KBM-7 (cell line): ENCODE measurements at places on chromosomes 4 and X.
A peak's percentile ranks its signal among the peaks of the same experiment; 100 is the strongest.

DNA sequence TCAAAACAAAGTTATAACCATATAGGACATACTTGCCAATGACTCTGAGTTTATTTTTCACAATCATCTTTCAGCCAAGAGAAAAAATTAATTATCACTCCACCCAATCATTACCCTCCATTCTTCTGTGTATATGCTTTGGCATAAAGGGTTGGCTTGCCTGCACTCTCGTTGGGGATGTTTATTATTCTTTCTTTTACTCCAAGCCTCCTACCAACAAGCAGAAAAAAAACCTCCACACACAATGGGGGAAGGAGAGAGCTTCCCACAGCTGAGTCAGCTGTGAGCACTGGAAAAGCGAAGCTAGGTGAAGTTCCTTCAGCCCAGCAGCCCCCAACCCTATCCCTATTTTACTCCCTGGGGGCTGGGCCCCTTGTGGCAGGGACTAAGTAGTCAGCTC is 1.5 kb downstream of the OPHN1 start:
- no peak for DNase-seq

DNA sequence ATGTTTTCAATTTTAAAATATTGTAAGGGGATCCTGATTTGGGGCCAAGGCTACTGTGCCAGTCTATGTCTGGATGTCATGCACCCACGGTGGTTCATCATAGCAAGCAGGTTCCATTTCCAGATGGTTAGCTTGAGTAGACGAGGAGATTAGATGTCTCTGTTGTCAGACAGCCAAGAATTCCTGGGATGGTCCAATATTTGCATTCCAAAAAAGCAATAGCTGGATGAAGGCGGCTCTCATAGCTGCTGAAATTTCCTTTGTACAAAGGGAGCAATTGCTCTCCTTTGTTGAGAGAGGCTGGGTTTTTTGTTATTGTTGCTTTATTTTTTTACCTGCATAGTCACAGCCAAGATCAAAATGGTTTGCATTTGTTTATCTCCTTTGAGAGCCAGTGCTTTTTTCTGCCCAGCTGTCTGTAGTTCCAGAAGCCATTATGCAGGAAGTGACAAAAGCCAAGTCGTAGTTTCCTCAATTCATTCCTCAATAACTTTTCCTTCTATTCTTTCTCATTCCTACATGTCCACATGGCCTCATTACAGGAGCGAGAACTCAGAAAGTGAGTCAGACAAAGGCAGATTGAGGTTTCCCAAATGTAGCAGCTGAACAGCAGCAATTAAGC is 107.9 kb downstream of the MMRN1 start:
- DNase-seq: no peak

DNA sequence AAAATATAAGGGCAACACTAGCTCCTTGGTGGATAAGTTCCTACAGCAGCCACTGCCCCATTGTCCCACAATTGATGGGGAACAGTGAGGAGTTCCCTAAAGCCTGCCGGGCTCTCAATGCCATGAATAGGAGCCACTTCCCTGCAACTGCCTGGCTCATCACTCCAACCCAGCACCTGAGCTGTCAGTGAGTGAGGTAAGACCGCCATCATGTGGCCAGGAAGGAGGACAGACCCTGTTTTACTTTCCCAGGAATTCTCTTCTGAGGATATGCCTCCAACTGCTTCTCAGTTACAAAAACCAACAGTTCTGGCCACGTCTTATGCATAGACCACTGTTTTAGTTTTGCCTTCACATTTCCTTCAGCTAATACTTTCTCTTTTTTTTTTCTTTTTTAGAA is 45.5 kb downstream of the SRPX start:
- DNase-seq: peak; percentile 49

DNA sequence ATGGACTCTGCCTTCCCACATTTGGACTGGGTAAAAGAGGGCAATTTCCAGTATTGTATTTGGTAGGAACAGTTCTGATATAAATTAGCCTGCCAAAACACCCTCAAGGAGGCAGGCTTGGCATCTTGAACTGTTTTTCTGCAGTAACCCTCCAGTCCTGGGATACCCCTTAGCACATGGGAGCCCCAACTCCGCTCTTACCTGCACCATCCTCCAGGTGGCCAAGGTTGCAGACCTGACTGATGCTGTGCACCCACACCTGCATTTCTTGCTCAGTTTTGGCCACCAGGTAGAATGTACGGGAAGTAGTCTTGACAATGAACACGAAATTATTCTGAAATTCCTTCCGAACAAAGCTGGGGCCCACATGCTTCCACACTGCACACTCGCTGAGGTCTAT is 35.1 kb downstream of the GAB3 start:
- no peak for DNase-seq

DNA sequence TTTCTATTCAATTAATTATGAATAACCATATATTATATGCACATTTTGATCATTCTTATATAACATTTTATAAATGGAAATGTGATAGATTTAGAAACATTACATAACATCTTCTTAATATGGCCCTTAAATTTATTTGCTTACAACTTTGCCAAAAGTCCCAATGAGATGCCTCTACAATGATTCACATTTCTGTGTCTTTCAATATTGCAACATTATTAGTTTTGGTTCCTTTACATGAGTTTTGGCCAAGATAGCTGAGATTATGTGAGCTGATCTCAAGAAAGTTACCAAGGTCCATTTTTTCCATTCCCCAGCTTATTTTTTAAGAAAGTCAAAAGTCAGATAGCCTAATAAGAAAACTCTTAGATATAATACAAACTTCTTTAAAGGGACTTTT is 361.2 kb downstream of the PCDH7 start:
- DNase-seq: no peak

DNA sequence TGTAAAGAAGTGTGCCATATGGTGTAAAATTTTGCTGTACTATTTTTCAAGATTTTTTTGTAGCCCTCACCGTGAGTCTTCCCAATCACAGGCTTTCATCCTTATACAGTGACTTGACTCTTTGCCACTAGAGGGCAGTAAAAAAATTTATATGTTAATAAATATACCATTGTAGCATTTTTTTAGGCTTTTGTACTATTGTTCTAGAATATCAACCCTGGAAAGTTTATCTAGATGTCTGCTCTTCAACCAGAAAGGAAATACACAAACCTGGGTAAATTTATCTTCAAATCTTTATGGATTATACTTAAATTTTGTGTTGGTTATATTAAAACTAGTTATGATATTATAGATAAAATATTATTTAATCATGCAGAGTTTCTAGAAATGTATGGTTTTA is 235.3 kb downstream of the TENM3 start:
- peak; percentile 22 for DNase-seq

DNA sequence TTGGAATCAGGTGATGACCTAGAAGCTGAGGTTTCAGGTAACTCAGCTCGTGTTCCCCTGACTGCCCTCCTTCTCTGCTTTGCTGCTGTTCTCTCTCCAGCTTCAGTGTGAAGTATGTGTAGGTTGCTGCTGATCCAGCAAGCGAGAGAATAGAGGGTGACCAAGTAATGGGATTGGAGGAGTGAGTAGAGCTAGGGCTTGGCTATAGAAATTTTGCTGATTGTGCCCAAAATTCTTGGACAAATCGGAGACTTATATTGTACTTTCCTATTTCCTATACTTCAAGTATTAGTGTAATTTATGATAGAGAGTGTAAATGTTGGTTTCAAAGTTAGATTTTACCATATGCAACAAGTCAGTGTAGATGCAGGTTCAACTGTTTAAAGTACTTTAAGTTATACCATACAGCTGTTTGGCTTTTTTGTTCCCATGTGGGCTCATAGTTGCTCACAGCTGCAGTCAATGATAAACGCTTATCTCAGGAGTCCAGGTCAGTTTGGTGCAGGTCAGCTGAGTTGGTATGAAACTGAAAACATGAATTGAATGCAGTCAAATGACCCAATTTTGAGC is 48.0 kb downstream of the RAPGEF2 start:
- no peak for DNase-seq

- DNase-seq: no peak
These were observed 104.1 kb downstream of the KLHL4 start for GRCh38 chrX:87621697-87622096.

DNA sequence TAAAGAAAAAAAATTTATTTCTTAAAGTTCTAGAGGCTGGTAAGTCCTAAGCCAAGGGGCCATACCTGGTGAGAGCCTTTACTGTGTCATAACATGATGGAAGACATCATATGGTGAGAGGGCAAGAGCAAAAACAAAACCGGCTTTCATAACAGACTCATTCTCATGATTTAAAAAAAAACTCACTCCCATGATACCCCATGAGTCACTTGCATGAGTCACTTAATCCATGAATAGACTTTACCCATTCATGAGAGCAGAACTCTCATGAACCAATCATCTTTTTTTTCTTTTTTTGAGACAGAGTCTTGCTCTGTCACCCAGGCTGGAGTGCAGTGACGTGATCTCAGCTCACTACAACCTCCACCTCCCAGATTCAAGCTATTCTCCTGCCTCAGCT is 369.7 kb upstream of the DIAPH2 start:
- no peak for DNase-seq

GRCh38 chr4:46979726-46980125 is 13.7 kb downstream of the GABRA4 start:
- DNase-seq: no peak

GRCh38 chrX:46561824-46562657 is 11.5 kb upstream of the CHST7 start:
- peak; percentile 67 for DNase-seq

GRCh38 chr4:129232589-129233337 is 136.8 kb downstream of the C4orf33 start:
- DNase-seq: no peak

DNA sequence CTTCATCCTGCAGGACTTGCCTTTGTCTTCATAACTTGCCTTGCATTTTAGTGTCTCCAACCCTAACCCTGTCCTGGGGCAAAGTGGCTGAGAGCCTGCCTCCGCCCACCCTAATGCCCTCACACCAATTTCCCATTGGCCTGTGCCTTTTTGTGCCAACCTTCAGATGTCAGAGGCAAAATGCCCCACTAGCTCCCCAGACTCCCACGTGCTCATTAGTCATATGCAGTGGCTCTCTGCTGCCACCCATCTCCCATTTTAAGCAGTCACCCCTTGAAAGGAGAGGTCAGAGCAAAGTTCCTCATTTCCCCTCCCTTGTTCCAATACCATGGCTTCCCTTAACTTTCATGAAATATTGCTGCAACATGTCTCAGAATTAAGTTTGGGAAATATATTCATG is 74.8 kb upstream of the PASD1 start:
- peak; percentile 59 for DNase-seq

GRCh38 chr4:1460967-1461868 is 55.0 kb upstream of the NKX1-1 start:
- no peak for DNase-seq

DNA sequence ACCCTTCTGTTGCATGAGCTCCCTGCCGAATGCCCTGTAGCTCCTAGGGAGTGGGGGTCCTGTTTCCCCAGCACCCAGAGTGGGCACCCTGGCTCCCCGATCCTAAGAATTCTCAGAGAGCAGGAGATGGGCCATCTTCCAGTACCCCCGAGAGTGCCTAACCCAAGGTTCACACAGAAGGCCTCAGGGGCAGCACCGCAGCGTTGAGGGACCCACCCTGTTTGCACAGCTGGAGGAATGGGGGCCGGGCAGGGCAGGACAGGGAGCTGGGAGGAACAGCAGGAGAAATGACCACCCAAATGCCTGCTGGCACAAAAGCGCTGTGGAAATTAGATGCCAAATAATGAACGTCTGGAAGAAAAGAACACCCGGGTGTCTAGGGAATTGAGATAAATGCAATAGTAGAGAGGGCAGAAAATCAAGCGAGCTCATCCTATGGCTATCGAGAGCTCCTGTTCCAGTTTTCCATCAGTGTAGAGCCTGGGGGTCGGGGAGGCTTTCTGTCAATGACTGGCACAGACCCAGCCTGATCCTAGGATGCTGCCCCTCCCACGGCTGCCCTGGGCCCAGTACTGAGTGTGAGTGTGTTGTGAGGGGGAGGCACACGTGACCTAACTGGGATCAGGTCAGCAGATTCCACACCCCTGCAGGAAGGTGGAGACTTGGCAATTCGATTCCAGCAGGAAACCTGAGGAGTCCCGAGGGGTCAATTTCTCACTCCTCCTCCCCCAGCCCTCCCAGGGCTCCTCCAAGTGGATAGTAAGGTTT is 25.7 kb downstream of the SEPTIN6 start:
- DNase-seq: no peak

DNA sequence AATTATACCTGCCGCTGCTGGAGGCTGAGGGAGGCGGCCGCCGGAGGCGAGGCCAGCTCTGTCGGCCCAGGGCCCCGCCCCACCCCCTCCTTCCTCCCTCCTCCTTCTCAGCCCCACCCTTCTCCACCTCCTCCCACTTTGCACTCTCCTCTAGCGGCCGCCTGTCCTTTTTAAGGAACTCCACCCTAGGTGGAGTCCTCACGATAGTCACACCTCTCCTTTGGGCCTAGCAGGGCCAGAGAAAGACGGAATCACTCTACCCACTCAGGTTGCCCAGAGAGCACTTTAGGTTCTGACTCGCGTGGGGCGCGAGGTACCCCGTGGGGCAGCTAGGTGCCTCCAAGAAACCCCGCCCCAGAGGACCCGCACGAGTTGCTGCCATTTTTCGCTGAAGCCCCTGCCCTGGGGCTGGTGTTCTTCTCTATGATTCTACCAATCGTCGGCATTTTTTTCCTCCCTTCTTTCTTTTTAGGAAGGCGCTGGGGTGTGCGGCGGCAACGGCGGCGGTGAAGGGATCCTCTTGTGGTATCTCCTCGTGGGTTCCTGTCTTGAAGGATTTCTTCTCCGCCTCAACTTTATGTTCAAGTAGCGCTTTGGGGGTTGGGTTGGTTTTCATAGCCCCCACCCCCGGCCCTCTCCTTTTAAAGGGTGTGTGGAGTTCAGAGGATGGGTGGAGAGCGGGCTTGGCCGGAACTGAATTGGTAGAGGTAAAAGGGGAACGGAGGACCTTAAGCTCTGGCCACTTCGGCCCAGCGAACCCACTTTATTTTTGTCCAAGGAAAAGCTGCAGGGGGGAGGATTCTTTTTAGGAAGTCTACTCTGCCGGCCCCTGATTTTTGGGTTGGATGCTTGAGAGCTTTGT is at the start of gene KLF8:
Gene KLF8 (plus strand): TSS at position 136 of the 862 bp plus-strand sequence. CDS start 979 bp downstream, outside the sequence.
- peak; percentile 9 for DNase-seq

GRCh38 chr4:7652906-7653305 is 218.2 kb upstream of the PSAPL1 start:
- DNase-seq: no peak

- no peak for DNase-seq
These were observed 469.0 kb upstream of the NWD2 start for GRCh38 chr4:36775544-36775943.

DNA sequence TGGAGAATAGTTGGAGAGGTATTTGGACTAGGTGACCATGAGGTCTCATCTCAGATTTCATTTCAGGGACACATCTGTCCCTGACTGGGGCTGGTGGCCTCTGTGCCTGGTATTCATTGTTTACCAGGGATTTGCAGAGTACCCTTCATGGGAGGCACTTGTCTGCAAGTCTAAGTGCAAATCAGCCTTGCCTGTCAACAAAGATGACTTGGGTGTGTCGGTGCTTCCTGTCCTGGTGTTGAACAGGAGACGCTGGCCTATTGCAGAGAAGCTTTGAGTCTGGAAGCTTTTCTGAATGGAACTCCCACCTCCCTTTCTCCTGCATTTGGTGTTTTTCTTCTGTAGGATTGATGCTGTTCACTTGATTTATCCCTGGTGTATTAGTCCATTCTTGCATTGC is 104.1 kb downstream of the TNIP2 start:
- DNase-seq: no peak
